ENCODE measurements at places on chromosomes 1 and 21. TPM values are rescaled to one million over a fixed set of nuclear protein-coding genes. Genes with fewer than 3 reads are reported as not detected.

Gene LIPI
- not detected for total RNA-seq

Gene PROX1
- 0.49 TPM for total RNA-seq

Gene PLA2G2D
- not detected for total RNA-seq

Gene B3GALT2
- 0.65 TPM for total RNA-seq

Gene BTBD19
- total RNA-seq = 2.1 TPM

Gene PTGER3
- total RNA-seq = 0.16 TPM

Measured in bladder microvascular endothelial cell (primary cell).